ENCODE measurements at places on chromosomes 7 and 10. TPM values are rescaled to one million over a fixed set of nuclear protein-coding genes. Genes with fewer than 3 reads are reported as not detected.

ATOH7 gene
- total RNA-seq, result under 0.01 TPM

CLCN1 gene
- under 0.01 TPM for total RNA-seq

NEUROG3 gene
- total RNA-seq, result not detected

MYO3A gene
- total RNA-seq, result not detected

TMEM273 gene
- total RNA-seq, result not detected

DNA sequence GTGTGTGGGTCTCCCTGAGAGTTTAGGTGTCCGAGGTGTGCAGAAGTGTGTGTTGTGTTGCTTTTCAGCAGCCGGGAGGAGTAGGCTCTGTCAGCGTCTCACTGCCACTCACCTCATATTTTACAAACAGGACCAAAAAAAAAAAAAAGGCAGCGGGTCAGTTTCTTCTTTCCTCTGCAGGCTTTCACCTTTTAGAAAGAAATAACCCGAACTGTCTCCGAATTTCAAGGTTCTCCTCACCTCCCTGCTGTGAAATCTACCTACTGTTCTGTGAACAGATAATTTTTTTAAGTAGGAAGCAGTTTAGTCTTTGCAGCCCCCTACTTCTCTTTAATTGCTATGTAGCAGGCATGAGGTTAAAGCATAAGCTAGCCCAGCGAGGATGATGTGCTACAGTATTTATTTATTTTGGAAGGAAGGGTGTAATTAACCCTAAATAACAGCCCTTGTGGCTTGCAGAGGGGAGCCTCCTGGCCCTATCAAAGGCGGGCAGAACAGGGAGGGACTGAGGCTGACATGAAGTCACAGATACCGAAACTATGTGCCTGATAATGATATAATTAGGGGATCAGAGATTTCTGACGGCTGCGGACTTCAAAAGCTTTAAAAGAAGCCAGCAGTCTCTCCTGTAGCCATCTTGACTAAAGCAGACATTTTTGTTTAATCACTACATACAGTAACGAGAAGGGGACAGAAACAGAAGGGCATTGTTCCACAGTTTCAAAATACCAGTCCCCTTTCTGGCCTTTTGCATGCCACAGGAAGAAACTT lies 1.6 kb downstream of the BAMBI start:
- peak; percentile 41 for DNase-seq

- peak; percentile 42 for DNase-seq
Observed at GRCh38 chr10:112898540-112899390, 51.3 kb upstream of the TCF7L2 start.

GRCh38 chr10:118528426-118528825 lies 67.0 kb downstream of the PRLHR start:
- no peak for DNase-seq

- peak; percentile 48 for DNase-seq
Observed at GRCh38 chr7:131325179-131325840, 2.4 kb upstream of the MKLN1 start.

DNA sequence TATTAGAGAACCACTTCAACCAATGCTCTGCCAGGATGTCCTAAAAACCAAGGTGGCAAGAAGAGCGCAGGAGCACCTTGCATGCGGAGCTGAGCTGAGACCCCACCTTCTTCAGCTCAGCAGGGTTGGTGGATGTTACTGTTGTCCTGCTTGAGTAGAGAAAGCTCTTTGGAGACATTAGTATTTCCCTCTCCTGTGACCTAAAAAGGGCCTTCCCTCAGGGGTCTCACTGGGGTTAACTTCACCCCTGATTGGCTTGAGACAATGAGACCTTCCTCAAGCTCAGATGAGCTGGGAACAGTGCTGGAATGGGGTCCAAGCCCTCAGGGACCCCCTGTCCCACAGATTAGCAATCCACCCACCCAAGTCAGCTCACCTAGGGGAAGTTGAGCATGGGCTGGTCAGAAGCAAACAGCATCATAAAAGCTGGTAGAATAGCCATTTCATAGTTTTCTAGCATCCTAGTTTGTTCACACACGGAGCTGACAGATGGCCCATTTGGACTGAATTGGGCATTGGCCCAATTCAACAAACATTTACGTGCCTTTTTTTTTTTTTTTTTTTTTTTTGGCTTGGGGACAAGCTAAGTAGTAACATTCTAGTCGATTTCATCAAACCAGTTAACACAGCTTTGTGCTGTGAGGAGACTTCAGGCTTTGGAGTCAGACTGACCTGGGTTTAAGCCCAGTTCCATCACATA lies 100.6 kb upstream of the HABP2 start:
- DNase-seq, result no peak
